NCI-H1930 (cell line): ENCODE measurements at places on chromosomes 5 and 9.

DNA sequence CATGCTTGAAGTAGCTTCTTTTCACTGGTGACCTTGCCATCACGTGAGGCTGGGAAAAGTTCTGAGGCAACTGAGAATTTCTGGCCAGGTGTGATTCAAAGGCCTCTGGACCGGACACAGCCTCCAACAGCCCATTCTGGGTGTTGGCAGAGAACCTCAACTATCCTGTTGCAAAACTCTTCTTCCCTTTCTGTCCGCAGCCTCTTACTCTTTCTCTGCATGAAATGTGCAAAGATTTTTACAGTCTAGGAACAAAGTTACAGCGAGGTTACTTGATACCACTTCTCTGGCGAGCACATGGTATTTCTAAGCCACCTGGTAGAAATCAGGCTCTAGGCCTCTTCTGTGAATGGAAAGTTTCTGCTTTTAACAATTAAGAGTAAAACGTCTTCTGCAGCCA lies 79.2 kb downstream of the FREM1 start:
- DNase-seq, result no peak

DNA sequence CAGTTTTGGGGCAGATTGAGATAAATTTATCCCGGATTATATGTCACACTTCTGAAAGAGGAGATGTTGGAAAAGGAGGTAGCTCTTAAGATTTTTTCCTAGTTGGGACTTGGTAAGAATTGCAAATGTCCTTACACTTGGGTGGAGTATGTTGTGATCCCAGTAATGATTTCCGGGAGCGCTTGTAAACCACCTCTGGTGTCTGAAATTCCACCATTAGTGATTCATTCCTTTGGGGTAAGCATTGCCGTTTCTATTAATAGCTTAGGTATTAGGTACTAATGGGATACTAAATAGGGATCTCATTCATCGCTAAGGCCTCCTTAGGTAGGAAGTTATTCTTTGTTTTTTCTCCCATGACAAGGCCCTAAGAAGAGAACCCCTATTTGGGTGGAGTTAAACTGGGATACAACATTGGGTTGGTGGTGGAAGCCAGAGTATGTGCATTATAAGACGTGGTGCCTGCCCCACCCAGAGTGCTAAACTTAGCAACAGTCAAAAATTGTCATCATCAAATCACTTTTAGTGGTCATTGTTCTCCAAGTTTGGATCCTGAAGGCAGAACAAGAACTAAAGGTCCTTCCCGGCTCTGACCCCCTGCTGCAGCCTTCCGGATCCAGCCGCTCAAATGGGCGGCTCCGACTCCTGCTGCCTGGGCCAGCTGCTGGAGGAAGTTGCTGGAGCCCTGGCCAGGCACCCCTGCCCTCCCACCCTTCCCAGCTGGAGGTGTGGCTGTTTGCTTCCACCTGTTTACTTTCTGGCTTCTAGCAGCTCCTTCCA lies 31.7 kb upstream of the DAB2IP start:
- no peak for DNase-seq

DNA sequence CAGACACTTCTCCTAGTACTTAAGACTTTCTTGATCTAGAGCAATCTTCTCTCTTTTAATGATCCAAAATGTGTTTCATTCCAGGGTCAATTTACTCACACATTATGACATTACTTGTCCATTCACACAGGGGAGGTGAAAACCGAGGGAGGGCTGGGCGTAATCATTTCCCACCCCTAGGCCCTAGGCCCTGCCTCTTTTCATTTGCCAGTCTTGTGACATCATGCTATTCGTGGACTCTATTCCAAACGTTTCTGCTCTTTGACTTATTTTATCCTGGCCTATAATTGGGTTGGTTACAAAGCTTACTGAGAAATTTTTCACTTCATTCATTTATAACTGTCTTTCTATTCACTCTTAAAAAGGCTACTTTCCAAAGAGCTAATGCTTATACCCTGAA lies 2.4 kb downstream of the DCAF12 start:
- DNase-seq, result no peak

GRCh38 chr5:110086658-110087388 lies 397.1 kb downstream of the MAN2A1 start:
- DNase-seq, result no peak

DNA sequence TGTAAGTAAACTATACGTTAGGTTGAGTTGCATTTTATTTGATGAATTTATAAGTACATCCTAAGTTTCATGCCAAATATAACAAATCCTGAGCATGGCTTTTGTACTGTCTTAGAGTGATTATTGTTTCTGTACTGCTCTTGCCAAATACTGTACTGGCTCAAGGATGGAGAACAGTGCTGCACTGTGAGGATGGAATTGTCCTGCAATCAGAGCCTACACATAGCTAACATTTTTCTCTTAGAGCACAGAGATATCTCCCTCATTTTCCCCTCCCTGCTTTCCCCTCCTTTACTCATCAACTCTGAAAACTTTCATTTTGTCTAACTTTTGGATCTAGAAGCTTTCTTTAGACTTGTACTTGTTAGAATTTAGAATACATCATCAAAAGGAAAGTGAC lies 28.3 kb downstream of the LRRC70 start:
- no peak for DNase-seq

- peak; percentile 25 for DNase-seq
Observed at GRCh38 chr5:119411361-119412278, 40.7 kb upstream of the HSD17B4 start.

DNA sequence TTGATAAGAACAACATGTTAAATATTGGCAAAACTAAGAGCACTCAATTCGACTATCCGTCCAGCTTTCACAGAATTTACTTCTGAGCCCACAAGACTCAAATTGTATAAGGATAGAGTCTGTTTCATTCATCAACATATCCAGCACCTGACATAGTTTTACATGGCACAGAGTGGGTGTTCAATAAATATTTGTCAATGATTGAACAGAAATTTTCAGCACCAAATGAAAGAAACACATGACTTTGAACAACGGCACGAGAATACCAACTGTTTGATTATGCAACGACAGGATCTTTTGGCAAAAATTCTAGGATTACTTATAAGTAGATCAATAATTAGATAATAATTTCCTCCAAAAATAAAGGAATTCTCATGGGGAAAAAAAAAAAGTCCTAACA lies 41.8 kb downstream of the SKP2 start:
- DNase-seq, result no peak

DNA sequence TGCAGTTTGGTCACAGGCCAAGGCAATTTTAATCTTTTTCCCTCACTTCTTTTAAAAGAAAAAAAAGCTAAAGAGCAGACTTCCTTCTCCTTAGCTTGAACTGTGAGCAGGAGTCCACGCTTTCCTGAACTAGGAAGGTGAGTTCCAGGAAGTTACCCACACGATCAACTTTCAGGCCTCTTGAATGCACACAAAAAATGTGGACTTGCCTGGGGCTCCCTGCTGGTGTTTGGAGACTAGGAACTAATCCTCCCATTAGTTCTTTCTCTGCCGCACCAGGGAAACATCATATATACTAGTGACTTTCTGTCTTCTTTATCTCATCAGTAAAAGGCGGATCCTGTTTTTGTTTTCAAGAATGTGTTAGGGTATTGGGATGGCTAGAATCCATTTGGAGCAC lies 240.0 kb downstream of the GOLPH3 start:
- DNase-seq, result no peak
